ENCODE measurements at places on chromosomes 7 and 10.

DNA sequence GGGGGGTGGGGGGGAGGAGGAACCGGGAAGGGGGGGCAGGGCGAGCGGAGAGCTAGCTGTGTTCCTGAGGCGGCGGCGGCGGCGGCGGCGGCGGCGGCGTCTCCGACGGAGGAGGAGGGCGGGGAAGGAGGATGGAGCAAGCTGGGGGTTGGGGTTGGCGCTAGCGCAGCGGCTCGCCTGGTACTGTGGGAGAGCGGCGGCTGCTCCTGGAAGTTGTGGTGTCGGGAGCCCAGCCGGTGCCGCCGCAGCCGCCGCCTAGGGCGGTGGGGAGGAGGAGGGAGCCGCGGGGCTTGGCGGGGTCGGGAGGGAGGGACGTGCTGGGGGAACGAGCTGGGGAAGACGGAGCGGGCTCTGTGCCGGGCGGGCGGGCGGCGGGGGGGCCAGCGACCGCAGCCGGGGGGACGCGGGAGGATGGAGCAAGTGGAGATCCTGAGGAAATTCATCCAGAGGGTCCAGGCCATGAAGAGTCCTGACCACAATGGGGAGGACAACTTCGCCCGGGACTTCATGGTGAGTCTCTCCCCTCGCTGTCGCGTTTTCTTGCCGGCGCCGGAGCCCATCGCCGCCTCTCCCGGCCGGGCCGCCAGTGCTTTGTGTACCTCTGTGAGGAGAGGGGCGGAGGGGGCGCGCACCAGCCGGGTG is at the start of gene PTPN12:
Gene PTPN12, plus strand, starts transcription at position 160 of the 642 bp plus-strand sequence. Its CDS starts 252 bp downstream, at position 412.
- no peak for DNase-seq

DNA sequence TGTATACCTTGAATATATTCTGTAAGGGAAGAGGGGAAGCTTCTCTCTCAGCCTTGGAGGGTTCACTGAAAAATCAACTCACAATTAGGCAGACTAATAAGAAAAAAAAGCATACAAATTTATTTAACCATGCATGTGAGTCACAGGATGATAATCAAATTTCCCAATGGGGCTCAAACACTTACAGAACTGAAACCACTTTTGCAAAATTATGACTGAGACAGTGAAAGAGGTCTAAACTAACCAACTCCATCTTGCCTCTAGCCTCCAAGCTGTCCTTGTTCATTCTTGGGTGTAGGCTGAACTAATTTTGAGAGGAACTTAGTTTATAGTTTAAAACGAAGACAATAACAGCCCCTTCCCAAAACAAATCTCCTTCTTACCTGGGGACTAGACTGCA is 618.3 kb upstream of the AUTS2 start:
- no peak for DNase-seq

DNA sequence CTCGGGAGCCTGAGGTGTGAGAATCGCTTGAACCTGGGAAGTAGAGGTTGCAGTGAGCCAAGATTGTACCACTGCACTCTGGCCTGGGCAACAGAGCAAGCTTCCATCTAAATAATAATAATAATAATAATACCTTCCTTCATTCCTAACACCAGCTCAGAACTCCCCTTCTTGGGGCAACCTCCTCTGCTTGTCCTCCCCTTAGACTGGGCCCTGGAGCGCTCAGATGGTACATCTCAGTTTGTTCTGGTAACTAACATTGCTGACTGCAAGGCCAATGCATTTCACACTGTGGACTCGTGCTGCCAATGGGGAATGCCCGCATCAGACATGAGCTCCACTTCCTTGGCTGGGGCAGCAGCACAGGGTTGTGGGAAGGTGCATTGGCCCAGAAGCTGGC is 77.6 kb downstream of the C10orf105 start:
- DNase-seq, result no peak

DNA sequence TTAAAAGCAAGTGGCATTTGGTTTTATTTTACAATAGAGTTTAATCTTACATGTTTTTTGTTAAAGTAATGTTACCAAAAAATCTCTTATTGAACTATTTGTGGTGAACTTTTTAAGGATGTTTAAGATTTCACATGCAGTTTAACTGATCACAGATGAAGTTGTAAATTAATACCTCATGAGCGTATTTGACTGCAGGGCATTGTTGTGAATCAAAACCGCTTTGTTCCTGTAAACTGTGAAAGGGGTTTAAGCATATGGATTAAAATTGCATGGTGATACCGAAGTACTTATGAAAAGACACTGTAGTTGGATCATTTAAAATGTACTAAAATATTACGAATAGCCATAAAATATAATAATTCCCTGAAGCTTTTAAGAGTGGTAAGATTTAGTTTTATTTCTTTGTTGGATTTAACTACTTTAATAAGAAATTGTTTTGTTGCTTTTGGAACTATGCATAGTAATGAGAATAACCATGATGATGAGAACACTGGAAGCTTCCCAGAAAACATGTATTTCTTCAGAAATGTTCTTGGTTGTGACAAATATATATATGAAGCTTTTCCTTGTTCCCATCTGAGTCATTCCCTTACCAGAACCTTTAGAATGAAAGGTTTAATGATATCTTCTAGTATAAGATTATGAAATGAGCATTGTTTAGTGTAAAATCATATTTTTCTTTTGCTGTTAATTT is 131.3 kb downstream of the ADK start:
- DNase-seq, result no peak

- DNase-seq, result no peak
Observed at GRCh38 chr10:49498425-49498824, 40.5 kb downstream of the ERCC6 start.

DNA sequence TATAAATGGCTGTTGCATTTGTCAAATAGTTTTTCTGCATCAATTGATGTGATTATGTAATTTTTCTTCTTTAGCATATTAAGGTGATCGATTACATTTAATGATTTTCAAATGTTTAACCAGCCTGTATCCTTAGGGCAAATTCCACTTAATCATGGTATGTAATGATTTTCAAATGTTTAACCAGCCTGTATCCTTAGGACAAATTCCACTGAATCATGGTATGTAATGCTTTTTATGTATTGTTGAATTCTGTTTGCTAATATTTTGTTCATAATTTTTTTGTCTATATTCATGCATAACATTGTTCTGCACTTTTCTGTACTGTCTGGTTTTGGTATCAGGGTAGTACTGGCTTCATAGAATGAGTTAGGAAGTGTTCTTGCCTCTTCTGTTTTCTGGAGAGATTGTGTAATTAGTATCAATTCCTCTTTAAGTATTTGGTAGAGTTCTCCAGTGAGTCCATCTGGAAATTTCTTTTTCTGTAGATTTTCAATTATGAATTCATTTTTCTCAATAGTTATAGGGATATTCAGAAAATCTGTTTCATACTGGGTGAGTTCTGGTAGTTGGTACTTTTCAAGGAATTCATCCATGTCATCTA is 393.2 kb upstream of the FOXK1 start:
- no peak for DNase-seq

DNA sequence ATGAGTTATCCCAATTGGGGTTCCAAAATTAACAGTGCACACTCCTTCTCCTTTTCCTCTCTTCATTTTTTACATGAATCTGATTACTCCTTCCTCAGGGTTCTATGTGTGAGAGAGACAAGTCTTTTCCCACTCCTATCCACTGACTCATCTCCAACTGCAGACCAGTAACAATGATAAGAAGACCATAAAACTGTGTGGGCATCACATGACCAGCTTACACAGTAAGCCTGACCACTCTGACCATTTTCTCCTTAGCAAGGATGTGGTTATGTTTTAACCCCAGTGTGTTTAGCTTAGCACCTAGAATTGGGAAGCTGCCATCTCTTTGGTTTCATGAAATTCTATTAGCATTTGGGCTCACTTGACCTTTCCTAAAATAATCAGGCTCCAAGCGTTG is 145.0 kb upstream of the CALCR start:
- no peak for DNase-seq

- no peak for DNase-seq
Observed at GRCh38 chr7:81882086-81882485, 112.2 kb upstream of the HGF start.

DNA sequence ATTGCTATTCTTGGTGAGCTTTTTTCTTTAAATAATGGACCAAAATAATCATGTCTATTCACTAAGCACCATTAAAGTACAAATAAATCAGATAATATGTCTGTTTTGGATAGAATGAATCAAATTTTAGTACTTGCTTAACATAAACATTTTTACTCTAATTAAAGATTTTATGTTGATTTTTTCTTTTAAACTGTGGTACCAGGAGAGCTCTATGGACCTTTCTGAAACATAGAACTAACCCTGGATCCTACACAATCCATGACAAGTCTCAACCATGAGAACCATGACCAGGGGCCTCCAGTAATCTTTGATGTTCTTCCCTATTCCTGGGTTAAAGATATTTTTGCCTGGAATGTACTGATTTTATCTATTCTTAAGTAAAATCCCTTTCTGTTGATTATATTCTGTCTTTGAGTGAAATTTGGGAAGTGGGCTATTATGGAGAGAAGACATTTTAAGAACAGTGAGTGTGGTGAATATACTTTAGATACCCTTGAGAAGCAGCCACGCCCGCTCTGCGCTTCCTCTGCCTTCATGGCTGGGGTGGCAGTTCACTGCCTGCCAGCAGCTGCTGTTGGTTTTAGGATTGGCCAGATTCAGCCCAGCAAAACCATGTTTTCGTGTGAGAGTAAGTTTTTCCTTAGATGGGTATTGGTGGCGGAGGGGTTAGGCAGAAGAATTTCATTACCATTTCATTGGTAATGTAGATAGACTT is 42.2 kb upstream of the BHLHA15 start:
- DNase-seq, result no peak

DNA sequence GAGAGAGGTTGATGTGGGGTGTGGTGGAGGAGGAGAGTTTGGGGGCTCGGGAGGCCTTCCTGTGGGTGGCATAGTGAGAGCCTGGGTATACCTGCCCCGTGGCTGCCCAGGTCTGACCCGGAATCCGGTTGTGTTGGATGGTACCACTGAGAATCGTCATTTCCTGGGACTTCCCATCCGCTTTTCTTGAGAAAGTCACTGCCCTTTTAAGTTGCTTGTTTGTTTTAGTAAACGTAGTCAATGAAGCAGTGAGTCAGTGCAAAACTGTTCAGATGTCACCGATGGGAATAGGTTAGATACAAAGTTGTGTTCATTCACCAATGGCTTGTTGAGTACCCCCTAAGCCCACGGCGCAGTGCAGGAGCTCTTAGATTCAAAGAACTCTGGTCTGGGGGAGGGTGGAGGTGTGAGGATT is 285.8 kb downstream of the CAMK1D start:
- no peak for DNase-seq

DNA sequence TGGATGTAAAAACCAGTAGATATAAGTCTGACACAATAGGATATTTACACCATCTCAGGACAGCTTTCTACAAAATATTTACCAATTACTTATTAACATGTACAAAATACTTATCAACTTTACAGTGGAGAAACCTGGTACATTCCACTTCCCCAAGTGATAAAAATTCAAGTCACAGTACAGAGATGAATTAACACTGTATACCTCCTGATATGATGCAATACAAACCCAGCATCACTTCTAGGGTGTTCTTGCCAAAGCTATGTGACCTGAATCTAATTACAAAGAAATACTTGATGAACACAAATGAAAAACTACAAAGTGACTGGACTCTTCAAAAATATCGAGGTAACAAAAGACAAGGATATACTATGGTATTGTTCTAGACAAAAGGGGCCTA is 156.4 kb upstream of the FGFR2 start:
- DNase-seq, result no peak

GRCh38 chr10:106224676-106225075 is 939.8 kb downstream of the SORCS1 start:
- peak; percentile 12 for DNase-seq

DNA sequence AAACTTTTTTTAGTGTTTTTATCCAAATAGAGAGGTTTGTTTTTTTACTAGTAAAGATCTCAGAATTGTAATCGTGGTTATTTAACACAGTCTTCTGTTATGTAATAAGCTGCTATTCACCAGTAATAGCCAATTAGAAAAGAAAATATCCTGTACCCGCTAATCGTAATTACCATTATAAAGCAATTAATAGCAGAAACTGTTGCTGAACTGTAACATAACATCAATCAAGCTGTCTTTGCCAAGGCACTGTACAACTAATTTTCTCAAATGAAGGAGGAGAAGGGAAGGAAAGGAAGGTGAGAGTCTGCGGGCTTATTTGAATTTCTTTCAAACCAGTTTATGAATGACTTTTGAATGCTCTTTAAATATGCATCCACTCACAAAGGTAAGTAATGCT is 9.3 kb downstream of the ZNF277 start:
- DNase-seq, result no peak

DNA sequence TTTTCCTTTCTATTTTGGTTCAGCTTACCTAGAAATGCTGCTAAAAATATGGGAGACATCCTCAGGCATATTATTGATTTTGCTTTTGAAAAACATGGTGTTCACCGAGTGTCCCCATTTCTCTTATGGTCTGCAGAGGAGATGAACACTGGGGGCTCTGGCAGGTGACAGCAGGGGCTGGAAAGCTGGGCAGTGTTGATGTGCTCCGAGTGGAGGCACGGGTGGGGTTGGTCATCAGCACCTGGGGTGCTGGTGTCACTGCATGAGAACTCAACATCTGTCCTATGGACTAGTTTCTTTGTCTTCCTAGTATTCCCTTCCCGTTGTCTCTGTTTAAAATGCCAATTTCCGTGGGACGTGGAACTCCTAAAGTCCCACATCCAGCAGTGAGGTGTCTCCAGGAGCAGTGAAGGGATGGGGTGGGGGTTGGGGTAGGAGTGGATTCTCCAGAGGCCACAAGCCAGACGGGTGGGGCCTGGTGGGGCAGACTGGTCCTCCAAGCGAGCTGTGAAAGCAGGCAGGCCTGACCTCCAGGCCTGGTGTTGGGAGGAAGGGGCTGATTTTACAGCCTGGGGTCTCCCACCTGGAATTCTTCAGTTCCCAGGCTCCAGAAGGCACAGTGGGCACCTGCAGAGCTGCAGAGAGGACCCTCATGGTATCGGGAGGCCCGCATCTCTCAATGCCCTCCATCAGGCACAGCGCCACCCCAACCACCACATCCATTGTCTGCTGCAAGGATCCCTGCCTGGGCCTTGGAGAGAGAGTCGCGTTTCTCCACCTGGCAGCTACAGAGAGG is 24.4 kb downstream of the ZNF775 start:
- DNase-seq, result no peak

Measured in RWPE1 (cell line).